ENCODE measurements at places on chromosomes 16 and 17. TPM values are rescaled to one million over a fixed set of nuclear protein-coding genes. Genes with fewer than 3 reads are reported as not detected.

GRCh38 chr17:29177871-29178749, 2.1 kb downstream of the MYO18A start:
- peak; percentile 13 for ATAC-seq

GRCh38 chr16:71249399-71249798, 18.9 kb upstream of the HYDIN start:
- no peak for ATAC-seq

GRCh38 chr17:71063127-71063526, 893.8 kb downstream of the KCNJ2 start:
- ATAC-seq: no peak

- ATAC-seq: peak; percentile 49
Measured at GRCh38 chr16:80743772-80744171, 60.6 kb downstream of the CDYL2 start.

DNA sequence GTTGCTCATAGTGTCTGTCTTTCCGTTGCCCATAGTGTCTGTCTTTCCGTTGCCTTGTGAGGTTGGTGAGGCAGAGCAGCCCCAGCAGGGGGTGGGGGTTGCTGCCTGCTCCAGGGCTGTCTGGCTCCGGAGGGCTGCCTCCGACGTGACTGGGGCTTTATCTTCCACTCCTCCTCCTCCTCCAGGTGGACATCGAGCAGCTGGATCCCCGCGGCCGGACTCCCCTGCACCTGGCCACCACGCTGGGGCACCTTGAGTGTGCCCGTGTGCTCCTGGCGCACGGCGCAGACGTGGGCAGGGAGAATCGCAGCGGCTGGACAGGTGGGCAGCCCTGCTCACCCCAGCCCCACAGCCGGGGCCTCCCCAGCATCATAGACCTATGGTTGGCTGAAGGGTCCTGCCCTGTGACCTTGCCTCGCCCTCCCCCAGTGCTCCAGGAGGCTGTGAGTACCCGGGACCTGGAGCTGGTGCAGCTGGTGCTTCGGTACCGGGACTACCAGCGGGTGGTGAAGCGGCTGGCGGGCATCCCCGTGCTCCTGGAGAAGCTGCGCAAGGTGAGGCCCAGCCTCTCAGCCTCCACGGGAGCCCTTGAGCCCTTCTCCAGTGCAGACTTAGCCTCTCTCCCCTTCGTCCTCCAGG, 14.7 kb downstream of the ANKRD13B start:
- ATAC-seq: no peak

DNA sequence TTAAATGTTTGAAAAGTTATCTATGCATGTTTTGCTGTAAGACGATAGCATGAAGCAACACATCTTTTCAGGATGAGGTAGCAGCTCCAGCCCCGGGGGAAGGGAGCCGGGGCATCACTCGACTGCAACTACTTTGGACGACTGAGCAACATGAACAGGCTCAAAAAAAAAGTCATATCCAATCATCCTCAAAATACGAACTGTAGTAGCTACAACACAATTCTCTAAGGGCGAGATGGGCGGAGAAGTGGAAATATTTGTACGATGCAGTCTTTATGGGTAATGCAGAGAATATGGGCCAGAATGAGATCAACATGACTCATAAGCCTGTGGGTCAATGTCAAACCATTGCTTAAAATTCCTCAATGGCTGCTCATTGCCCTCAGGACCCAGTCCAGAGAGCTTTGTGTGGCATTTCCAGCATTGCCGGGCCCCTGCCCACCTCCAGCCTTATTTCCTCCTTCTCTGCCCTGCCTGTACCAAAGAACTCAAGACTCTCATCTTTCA, 17.7 kb upstream of the SMURF2 start:
- peak; percentile 87 for ATAC-seq

- no peak for ATAC-seq
Measured at GRCh38 chr16:89023621-89024511, 46.9 kb upstream of the CBFA2T3 start.

GRCh38 chr16:55701442-55702319, 45.9 kb downstream of the SLC6A2 start:
- ATAC-seq: peak; percentile 54

- peak; percentile 1 for ATAC-seq
Measured at GRCh38 chr16:2460391-2460713, 443 bp downstream of the TEDC2 start.

DNA sequence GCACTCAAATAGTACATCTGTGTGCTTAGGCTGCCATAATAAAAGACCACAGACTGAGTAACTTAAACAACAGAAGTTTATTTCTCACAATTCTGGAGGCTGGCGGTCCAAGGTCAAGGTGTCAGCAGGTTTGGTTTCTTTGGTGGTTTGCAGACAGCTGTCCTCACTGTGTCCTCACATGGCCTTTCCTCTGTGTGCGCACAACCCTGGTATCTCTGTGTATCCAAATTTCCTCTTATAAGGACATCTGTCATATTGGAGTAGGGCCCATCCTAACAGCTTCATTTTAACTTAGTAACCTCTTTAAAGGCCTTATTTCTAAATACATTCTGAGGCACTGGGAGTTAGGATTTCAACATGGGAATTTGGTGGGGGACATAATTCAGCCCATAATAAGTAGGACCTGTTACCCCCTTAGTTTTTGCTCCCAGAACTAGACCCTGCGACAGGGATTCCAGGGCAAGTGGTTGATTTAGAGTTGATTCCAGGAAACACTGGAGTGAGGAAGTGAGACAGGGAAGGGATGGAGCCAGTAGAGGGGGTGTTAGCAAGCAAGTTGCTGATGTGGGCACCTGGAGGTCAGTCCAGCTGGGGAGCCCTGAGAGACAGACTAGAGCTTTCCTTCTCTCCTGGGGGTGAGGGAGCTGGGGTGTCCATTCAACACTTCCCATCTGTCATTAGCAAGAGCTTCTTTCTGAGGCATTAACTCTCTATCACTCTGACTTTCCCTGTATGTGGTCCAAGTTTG, 10.9 kb upstream of the ALKBH5 start:
- ATAC-seq: no peak

GRCh38 chr16:89742948-89743347, 21.6 kb downstream of the ZNF276 start:
- peak; percentile 5 for ATAC-seq

DNA sequence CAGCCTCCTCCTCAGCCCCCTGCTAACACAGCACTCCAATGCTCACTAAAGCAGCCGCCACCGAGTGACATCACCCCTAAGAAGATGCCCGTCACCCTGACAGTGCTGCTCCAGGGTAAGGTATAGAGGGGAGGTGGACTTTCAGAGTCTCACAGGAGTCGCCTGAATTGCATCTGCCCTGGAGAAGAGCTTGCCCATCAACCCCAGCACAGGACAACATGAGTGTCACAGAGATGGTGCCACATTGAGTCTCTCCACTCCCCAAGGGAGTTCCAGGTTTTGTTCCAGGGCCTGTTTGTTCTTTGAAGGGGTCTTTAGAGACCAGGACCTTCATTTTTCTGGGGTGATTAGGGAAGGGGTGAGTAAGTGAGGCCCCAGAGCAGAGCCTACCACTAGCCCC, 2.2 kb upstream of the P2RX5 start:
- ATAC-seq: no peak

GRCh38 chr16:56284521-56284920, 93.2 kb downstream of the GNAO1 start:
- ATAC-seq: peak; percentile 45

DNA sequence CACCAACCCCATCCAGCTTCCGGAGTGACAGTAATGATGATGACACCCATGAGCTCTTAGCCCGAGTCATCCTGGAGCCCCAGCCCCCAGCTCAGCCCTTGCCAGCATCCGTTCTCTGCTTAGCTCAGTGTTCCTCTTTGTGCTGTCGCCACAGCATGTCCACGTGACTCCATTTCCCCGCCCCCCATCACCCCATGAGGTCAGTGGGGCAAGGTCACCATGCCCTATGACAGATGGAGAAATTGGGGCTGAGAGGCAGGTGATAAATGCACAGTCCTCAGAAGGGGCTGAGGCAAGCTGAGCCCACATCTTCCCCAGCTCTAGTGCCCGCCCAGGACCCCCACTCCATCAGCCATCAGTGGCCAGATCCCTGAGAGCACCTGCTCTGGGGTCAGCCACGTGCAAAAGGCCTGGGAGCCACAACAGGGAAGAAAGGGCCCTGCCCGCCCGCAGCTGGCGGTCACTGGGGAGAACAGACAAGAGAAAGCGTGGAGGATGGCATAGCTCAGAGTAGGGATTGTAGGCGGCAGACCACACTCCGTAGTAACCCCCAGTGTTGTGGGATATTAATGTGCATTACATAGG, 17.1 kb downstream of the ITGB4 start:
- no peak for ATAC-seq

DNA sequence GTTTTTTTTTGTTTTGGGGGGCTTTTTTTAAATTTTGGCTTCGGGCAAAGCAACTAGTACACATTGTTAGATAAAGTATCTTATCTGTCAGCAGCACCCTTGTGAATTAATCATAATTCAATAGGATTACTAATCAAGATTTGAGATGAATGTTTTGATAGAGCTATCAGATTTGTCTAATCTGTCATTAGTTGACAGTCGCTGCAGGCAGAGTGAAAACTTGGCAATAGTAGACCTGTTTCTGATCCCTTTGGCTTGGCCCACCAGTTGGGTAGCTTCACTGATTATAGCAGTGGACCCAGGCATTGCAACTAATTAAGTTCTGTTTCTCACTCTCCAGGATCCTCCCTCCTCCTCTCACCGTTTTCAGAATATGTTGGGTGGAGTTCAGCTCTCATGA, 258.6 kb downstream of the IRX3 start:
- ATAC-seq: no peak

DNA sequence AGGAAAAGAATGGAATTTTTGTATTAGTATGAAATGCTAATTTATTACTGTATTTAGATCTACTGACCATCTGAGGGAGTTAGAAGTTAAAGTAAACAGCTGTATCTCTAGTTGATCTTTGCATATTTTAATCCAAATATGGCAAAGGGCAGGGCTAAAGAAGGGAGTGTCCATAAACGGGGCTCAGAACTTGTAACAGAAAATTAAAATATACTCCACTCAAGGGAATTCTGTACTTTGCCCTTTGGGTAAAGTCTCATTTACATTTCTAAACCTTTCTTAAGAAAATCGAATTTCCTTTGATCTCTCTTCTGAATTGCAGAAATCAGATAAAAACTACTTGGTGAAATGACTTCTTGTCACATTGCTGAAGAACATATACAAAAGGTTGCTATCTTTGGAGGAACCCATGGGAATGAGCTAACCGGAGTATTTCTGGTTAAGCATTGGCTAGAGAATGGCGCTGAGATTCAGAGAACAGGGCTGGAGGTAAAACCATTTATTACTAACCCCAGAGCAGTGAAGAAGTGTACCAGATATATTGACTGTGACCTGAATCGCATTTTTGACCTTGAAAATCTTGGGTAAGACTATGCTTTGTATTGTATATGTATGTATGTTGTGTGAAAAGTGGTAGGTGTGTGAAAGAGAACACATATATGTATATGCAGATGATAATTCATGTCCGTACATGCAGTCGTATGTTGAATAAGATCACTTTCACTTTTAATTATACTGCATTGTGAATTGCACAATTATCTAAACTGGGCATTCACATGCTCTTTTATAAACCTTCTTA, at the start of gene ASPA:
Gene ASPA, plus strand, starts transcription at position 186 of the 799 bp plus-strand sequence. Its CDS starts 163 bp downstream, at position 349.
- peak; percentile 18 for ATAC-seq

DNA sequence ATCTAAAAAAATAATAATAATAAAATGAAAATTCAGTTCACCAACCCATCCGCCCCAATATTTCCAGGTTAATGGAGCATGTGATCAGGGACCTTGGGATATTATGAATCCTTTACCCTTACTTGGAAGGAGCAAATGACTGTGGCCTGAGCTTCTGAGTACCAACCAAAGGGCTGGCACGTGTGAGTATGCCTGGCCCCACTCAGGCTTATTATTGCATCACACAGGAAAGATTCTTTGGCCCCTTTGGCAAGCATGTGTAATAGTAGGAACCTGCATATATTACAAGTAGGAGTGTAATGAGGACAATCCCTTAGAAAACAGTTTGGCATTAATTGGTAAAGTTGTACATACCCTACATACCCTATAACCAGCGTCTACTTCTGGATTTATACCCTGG, 7.2 kb upstream of the C17orf78 start:
- ATAC-seq: peak; percentile 33

GRCh38 chr16:17144431-17144830, 326.3 kb downstream of the XYLT1 start:
- ATAC-seq: no peak

DNA sequence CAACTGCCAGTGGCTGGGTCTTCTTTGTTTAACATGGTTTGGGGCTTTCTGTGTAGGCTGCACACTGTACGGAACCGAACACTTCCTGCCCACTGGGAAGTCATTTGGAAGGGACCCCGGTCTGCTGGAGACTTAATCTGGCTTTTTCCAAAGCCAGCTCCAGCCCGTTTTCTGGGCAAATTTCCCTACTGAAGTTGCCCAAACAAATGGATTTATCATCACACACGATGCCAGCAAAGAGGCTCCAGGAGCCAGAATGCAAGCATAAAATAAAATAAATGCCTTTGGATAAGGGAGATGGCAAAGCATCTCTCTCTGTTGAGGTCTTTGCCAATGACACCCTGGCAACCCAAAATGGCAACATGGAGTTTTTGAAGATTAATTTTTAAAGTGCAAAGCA, 259.9 kb upstream of the IRX3 start:
- no peak for ATAC-seq

- no peak for ATAC-seq
Measured at GRCh38 chr16:84093879-84094270, 22.9 kb downstream of the MBTPS1 start.

GRCh38 chr17:75111777-75112335, 2.1 kb downstream of the ARMC7 start:
- ATAC-seq: no peak

- ATAC-seq: no peak
Measured at GRCh38 chr17:63706336-63707082, 6.6 kb upstream of the LIMD2 start.

GRCh38 chr17:1039511-1040215, 42.7 kb downstream of the TIMM22 start:
- ATAC-seq: peak; percentile 61

- ATAC-seq: no peak
Measured at GRCh38 chr16:54171626-54172537, 114.7 kb downstream of the IRX3 start.

GRCh38 chr16:14652726-14653125, 20.0 kb downstream of the BFAR start:
- no peak for ATAC-seq

DNA sequence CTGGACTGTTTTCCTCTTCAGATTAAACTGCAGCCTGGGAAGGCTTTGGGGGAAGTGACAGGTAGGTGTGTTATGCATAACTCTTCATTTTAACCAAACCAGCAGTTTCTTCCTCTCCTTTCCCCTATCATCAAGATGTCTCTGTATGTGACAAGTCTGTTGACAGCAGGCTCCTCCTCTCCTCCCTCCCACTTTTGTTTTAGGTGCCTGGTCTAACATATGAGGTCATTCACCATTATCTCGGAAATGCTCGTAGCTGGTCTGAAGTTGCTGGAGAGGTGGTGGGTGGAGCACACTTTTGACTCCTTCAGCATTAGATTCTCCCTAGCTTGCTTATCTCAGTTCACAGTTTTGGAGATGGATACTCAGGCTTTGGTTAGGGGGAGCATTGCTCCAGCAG, 571.0 kb upstream of the EEF2KMT start:
- no peak for ATAC-seq

- ATAC-seq: no peak
Measured at GRCh38 chr16:28297784-28298510, 5.6 kb downstream of the SBK1 start.

The CX3CL1 gene
- total RNA-seq: 3.7 TPM

The MYH1 gene
- total RNA-seq: not detected

The KRT20 gene
- total RNA-seq: 0.20 TPM

The CCL14 gene
- 10.4 TPM for total RNA-seq

The NTN3 gene
- total RNA-seq: 0.08 TPM

The TBC1D3D gene
- total RNA-seq: 0.24 TPM

The CDRT15 gene
- not detected for total RNA-seq

The NR1D1 gene
- 14.6 TPM for total RNA-seq

The CTRB1 gene
- 0.44 TPM for total RNA-seq

The HSPB9 gene
- total RNA-seq: not detected

The GNGT2 gene
- total RNA-seq: 0.28 TPM

The CSF3 gene
- total RNA-seq: 0.64 TPM

The CCDC102A gene
- 1.4 TPM for total RNA-seq

The UBB gene
- total RNA-seq: 475 TPM
